ENCODE measurements at places on chromosomes 1 and 21. TPM values are rescaled to one million over a fixed set of nuclear protein-coding genes. Genes with fewer than 3 reads are reported as not detected.

FCMR gene
- total RNA-seq = 3.3 TPM

CFAP107 gene
- not detected for total RNA-seq

FNDC5 gene
- total RNA-seq = 105 TPM

NBPF14 gene
- 5.3 TPM for total RNA-seq

OR2T2 gene
- not detected for total RNA-seq

LHX8 gene
- total RNA-seq = not detected

AMY2A gene
- not detected for total RNA-seq

NBPF9 gene
- 4.1 TPM for total RNA-seq

FHL3 gene
- total RNA-seq = 15.8 TPM

Data from left ventricle myocardium inferior (tissue), 1 donor.